ENCODE measurements at places on chromosomes 7 and 10.
A peak's percentile ranks its signal among the peaks of the same experiment; 100 is the strongest.

DNA sequence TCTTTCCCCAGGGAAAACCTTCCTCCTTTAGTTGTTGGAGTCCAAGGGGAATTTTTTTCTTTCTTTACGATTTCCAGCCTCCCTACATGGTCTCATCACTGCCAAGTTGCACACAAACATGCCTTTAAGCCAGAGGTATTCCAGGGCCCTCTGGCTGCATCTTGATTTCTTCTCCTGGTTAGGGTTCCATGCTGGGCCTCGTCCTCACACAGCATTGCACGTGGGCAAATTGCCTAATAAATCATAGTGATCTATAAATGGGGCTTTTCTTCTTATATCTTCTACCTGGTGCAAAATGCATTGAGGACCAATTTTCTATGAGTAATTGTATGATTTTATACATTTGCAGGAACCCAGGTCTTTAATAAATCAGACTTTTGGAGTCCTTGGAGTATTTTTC lies 284.2 kb downstream of the C7orf25 start:
- no peak for DNase-seq

- peak; percentile 91 for DNase-seq
Observed at GRCh38 chr10:60236869-60237524, 152.7 kb downstream of the ANK3 start.

DNA sequence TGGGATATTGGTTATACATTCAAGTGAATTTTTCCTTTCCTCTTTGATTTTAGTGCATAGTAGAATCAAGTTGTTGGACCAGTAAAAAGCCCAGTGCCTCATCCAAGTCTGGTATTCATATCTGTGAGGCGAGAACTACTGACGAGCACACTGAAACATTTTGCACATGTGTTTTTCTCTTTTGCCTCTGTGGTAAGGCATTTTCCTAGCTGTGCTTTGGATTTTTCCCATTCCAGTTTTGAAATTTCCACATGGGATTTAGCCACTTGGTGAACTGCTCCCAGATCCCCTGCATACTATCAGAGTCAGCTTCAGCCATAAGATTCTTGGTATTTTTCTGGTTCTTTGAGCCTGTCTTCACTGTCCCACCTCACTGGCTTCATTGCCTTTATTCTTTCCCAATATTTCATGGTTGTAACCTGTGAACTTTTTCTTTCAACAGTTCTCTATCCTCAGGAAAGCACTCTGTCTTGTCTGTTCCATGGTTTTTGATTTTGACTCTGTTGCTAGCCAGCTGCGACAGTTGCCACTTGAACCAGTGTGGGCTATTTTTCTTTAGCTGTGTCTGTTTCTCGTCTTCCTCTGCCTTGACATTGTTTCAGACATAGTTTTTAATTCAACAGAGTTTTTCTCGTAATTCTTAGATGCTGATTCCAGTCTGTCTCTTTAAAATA lies 239.0 kb downstream of the REEP3 start:
- no peak for DNase-seq

DNA sequence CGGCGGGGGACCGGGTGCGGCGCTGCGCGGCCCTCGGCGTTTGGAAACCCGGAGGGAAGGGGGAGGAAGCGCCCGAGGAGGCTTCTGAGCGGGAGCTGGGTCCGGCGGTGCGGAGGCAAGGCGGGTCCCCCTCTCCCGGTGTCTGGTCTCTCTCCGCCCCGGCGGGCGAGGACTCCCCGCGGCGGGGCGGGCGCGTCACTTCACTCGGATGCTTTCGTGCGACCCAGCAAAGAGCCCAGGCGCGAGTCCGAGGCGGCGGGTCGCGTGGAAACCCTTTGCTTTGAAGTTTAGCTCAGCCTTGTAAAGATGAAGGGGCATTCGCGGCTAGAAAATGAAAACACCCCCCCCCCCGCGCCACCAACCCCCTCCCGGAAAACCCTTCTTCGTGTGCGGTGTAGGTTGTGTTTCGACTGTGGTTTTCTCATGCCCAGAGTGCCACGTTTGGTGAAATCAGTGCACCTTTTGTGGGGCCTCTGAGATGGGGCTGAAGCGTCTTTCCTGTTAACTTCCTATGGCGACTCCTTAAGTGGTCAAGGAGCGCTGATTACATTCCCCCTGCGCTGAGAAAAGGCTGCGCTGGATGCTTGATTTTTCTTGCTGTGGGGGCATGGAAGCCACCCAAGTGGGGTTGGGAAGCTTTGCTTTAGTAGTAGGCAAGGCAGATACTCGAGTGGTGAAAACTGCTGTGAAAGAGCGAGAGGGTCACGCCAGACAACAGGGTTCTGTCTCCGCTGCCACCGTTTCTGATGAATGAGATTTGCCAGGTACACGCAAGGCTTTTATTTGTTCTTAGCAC lies 876 bp downstream of the GNAI1 start:
- DNase-seq, result peak; percentile 79

DNA sequence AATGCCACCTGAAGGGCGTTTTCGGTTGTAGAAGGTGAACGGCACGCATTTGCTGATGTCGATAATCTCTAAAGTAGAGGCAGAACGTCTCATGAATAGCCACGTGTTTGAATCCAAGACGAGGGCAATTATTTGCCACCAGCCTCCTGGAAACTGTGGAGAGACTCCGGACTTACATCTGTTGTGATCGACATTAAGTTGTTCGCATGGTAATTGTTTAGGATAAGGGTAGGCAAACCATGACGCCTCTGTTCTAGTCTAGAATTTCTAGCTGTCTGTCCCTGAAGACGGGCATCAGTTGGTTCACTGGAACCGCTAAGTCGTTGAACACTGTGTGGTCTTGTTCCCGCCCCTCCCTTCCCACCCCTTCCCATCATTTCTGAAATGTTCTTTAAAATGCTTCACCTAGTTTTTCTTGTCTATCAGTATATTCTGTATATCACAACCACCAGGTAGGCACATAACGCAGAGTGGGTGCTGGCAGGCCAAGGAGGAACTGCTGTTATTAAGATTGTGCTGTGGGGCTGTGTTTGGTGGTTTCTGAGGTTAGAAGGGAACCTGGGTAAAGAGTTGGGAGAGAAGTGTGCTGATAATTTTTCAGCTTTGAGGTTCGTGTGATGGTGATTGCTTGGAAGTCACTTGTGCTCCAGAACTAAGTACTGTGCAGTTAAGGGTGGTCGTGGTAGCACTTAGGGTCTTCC lies 1.2 kb downstream of the UBE3C start:
- DNase-seq, result peak; percentile 57

DNA sequence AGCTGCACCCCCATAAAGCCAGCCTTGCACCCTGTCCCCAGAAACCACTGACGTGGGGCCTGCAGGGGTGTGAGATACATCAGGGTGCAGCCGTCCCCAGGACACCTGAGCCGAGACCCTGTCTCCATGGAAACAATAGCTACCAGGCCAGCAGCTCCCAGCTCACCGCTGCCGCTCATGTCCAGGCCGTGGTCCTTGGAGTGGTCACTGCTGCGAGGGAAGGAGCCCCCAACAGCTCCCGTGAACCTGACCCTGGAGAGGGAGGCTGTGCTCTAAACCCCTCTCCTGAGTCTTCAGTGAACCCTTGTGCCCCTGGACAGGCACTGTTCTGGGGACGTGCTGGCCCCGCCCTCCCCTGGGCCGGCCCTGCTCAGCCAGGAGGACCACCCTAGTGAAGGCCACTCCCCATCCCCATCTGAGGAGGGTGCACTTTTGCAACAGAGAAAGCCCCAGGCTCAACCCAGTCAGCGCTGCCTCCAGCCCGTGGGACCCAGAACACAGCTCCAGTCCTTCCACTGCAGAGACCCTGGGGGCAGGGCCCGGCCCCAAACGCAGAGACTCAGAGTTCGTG lies 19.6 kb upstream of the INPP5A start:
- no peak for DNase-seq

- DNase-seq, result peak; percentile 57
Observed at GRCh38 chr7:117458977-117459583, 20.7 kb upstream of the CFTR start.

- no peak for DNase-seq
Observed at GRCh38 chr10:43114088-43114742, 24.0 kb upstream of the CSGALNACT2 start.

DNA sequence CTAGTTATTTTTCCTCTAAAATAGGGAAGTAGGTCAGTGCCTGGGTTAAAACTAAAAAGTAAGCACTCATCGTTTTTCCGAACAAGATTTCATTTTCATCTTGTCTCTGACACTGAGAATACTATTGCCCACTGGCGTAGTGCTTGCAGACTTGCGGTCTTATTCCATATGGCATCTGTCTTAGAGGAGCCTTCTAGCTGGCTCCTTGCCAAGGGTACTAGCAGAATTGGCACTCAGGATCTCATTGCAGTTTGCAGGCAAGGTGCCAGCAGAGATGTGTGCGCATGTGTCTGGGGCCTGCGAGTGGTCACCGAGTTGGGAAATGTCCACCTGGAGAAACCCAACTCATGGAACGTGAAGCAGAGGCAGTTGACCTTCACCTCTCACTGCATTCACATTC lies 143.4 kb downstream of the CELF2 start:
- peak; percentile 25 for DNase-seq

GRCh38 chr10:52232561-52233350 lies 81.3 kb upstream of the DKK1 start:
- peak; percentile 78 for DNase-seq

GRCh38 chr10:4934391-4934987 lies 28.7 kb upstream of the AKR1C1 start:
- no peak for DNase-seq

GRCh38 chr10:50152792-50153272 lies 85.1 kb downstream of the WASHC2A start:
- no peak for DNase-seq

GRCh38 chr10:99731306-99732032 lies 458 bp downstream of the COX15 start:
- DNase-seq, result peak; percentile 63

DNA sequence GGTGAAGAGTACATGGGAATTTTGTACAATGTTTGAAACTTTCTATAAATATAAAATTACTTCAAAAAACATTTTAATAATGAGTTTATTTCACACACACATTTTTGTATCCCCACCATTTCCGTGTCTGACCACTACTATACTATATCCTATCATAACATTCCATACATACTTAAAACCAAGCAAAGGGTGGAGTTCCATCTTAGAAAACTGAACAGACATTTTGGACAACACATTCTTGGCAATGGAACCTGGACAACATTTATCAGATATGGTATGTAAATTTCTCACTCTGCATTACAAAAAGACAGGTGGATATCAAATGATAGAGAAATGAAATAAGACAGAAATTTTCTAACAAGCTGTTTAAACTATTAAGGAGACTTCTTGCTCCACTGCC lies 168.9 kb downstream of the TWIST1 start:
- no peak for DNase-seq

Data from OCI-M1 (cell line).